Daoy (cell line): ENCODE measurements at places on chromosomes 11 and 22. TPM values are rescaled to one million over a fixed set of nuclear protein-coding genes. Genes with fewer than 3 reads are reported as not detected.

The KIF18A gene
- total RNA-seq, result 27.5 and 46.9 TPM in 2 replicates

The CHRNA10 gene
- total RNA-seq, result 0.27 and 0.86 TPM in 2 replicates

The OR52N4 gene
- not detected in 2 replicates for total RNA-seq

The PRR5L gene
- total RNA-seq, result 51.8 and 69.9 TPM in 2 replicates

The TRIM29 gene
- total RNA-seq, result 0.06 TPM in 1 of 2 replicates, not detected in the other

The FXYD2 gene
- total RNA-seq, result 1.3 TPM in 1 of 2 replicates, not detected in the other

The ARHGAP20 gene
- total RNA-seq, result not detected in 2 replicates

The BEST1 gene
- 0.65 TPM in 1 of 2 replicates, not detected in the other for total RNA-seq

The LSP1 gene
- 3.8 and 6.5 TPM in 2 replicates for total RNA-seq

The MCAM gene
- 180 and 215 TPM in 2 replicates for total RNA-seq

The C22orf15 gene
- not detected in 2 replicates for total RNA-seq

The CCDC15 gene
- 5.8 and 7.3 TPM in 2 replicates for total RNA-seq

The SLCO2B1 gene
- total RNA-seq, result 0.15 and 0.51 TPM in 2 replicates

The SCGB2A2 gene
- not detected in 2 replicates for total RNA-seq
